H4 (cell line): ENCODE measurements at places on chromosomes 5 and 9. TPM values are rescaled to one million over a fixed set of nuclear protein-coding genes. Genes with fewer than 3 reads are reported as not detected.

DNA sequence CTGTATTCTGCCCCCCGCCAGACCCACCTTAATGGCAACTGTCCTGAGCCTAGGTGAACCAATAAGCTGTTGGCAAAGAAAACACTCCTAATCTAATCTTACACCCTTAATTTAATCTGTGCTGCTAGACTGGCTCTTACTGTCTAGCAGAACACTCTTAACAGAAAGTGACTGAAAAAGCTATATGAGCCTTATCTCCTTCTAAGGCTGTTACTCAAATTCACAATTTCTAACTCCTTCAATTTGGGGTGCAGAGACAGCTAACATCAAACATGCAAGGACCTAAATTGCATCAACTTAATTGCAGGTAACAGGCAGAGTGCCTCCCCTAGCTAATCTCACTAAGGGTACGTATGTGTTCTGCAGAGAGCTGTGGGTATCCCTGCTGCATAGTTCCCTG, 49.5 kb upstream of the MAP1B start:
- DNase-seq: no peak

GRCh38 chr5:38543886-38544285, 12.6 kb downstream of the LIFR start:
- DNase-seq: no peak

DNA sequence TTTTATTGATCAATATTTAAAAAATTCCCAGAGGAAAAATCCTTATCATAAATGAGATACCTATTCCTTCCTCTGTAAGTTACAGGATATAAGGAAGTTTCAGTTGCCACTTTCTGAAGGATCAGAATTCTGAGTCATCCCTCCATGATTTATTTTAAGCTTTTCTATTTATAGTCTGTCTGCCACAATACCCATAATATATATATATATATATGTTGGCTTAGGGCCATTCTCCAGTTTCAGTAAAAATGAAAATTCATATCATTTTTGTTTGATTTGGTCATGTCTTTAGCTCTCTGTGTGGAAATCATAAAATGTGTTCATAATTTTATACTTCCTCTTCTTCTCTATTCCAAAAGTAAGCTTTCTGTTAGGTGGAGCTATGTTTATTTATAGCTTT, 215.8 kb upstream of the CYLC2 start:
- DNase-seq: no peak

DNA sequence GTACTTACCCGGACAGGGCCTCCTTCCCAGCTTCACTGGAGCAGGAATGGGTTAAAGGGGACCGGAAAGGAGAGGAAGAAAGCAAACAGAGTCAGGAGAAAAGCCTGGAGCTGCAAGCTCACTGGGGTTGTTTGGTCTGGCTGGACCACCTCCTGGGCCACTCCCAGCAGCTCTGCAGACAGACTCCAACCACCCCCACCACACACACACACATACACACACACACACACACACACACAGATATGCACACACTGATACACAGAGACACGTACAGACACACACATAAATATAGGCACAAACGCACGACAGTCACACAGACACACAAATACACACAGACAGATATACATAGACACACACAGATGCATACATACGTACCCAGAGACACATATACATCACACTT, 34.9 kb upstream of the SYNPO start:
- no peak for DNase-seq

GRCh38 chr9:96158909-96159575, 142.9 kb downstream of the HSD17B3 start:
- DNase-seq: no peak

FOXD4L6 gene
- total RNA-seq: 0.14 TPM in 1 of 2 replicates, not detected in the other

IFNA2 gene
- not detected in 2 replicates for total RNA-seq

BTNL8 gene
- not detected in 2 replicates for total RNA-seq
